Activated CD8-positive, alpha-beta T cell treated with anti-CD3 and anti-CD28 coated beads, Interleukin-2, amount 10 ng/mL, durations not matched to agents 7 days and 5 days (primary cell): ENCODE measurements at places on chromosomes 5 and 9. TPM values are rescaled to one million over a fixed set of nuclear protein-coding genes. Genes with fewer than 3 reads are reported as not detected.
A peak's percentile ranks its signal among the peaks of the same experiment; 100 is the strongest.

SPINK13 gene
- not detected for total RNA-seq

LEAP2 gene
- total RNA-seq: 3.4 TPM

DNA sequence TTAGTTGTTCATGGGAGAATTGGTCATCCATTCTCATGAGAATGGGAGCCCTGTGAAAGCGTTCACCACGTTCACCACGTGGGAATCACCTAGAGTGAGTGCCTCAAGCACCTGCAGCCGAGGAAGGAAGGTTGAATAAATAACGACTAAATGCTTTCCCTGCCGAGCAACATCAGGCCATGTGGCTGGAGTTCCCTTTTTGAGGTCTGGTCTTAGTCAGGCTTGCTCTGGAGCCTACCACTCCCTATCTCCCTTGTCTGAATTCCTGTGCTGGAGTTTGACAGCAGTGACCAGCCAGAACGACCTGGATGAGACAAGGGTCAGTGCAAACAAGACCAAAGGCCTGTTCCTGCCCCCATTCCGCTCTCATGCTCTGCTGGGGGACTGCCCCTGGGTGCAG, 28.5 kb downstream of the KCNMB1 start:
- peaks cover 6% of the 10 kb centered on the region for H3K27me3 ChIP-seq
- H3K4me3 ChIP-seq: no peak overlapping the region
- H3K4me1 ChIP-seq: no peaks in the 10 kb centered on the region

GRCh38 chr9:93577078-93577974, 942 bp downstream of the PHF2 start:
- H3K4me3 ChIP-seq: peak overlapping the region; percentile 79
- peak overlapping the region; percentile 86 for H3K27ac ChIP-seq
- peaks cover 34% of the 10 kb centered on the region for H3K4me1 ChIP-seq
- H3K27me3 ChIP-seq: no peaks in the 10 kb centered on the region
- H3K36me3 ChIP-seq: no peaks in the 10 kb centered on the region

- H3K4me1 ChIP-seq: peaks cover 24% of the 10 kb centered on the region
- H3K27ac ChIP-seq: no peak overlapping the region
- no peak overlapping the region for H3K4me3 ChIP-seq
- DNase-seq: no peak
- no peaks in the 10 kb centered on the region for H3K27me3 ChIP-seq
- H3K36me3 ChIP-seq: peaks cover 6% of the 10 kb centered on the region
These were observed 65.9 kb downstream of the DAP start for GRCh38 chr5:10695055-10695649.

- H3K36me3 ChIP-seq: peaks cover 7% of the 10 kb centered on the region
- no peak overlapping the region for H3K4me3 ChIP-seq
- H3K4me1 ChIP-seq: peaks cover 24% of the 10 kb centered on the region
- H3K27ac ChIP-seq: no peak overlapping the region
These were observed 280.0 kb upstream of the EFNA5 start for GRCh38 chr5:107950776-107951175.

- H3K4me1 ChIP-seq: peaks cover 27% of the 10 kb centered on the region
- H3K36me3 ChIP-seq: no peaks in the 10 kb centered on the region
- H3K4me3 ChIP-seq: no peak overlapping the region
- no peak for DNase-seq
- H3K27me3 ChIP-seq: no peaks in the 10 kb centered on the region
These were observed 45.3 kb upstream of the DENND4C start for GRCh38 chr9:19185191-19185590.

ABCA1 gene
- 0.03 TPM for total RNA-seq

- peak; percentile 51 for DNase-seq
- peak overlapping the region; percentile 81 for H3K27ac ChIP-seq
- peaks cover 62% of the 10 kb centered on the region for H3K4me1 ChIP-seq
- peak overlapping the region; percentile 82 for H3K4me3 ChIP-seq
- H3K36me3 ChIP-seq: peaks cover 91% of the 10 kb centered on the region
- H3K27me3 ChIP-seq: no peaks in the 10 kb centered on the region
These were observed 7.6 kb downstream of the PTGER4 start for GRCh38 chr5:40687321-40687720.

- peaks cover 13% of the 10 kb centered on the region for H3K27me3 ChIP-seq
- no peak for DNase-seq
- H3K27ac ChIP-seq: no peak overlapping the region
These were observed 14.5 kb upstream of the LPCAT1 start for GRCh38 chr5:1538276-1538675.

DNA sequence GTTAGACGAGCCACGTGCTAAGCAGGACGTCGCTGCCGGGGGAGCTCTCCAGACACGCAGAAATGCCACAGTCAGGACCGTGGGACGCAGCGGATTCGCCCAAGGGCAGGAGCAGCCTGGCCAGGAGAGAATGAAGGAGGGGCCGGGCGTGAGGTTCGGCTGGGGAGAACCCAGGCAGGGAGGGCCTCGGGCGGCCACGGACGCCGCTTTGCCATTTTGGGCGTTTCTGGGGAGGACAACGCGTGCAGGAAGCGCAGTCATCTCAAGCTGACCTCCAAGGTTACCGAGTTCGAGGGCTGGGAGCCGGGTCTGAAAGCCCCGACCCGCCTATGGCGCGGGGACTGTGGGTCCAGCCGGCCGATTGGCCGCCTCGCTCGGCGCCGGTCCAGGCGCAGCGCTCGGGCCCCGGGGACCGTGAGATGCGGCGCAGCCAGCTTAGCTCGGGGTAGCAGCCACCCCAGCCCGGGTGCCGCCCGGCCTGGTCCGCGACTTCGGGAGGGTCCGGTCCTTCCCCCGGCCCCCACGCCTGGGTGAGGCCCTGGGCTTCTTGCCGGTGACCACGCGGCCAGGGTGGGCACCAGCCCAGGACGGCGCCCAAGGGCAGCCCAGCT, 760 bp upstream of the MAN1B1 start:
- H3K4me1 ChIP-seq: peaks cover 39% of the 10 kb centered on the region
- H3K27me3 ChIP-seq: no peaks in the 10 kb centered on the region
- DNase-seq: peak; percentile 50
- peak overlapping the region; percentile 91 for H3K27ac ChIP-seq
- peaks cover 40% of the 10 kb centered on the region for H3K36me3 ChIP-seq
- H3K4me3 ChIP-seq: peak overlapping the region; percentile 82

DNA sequence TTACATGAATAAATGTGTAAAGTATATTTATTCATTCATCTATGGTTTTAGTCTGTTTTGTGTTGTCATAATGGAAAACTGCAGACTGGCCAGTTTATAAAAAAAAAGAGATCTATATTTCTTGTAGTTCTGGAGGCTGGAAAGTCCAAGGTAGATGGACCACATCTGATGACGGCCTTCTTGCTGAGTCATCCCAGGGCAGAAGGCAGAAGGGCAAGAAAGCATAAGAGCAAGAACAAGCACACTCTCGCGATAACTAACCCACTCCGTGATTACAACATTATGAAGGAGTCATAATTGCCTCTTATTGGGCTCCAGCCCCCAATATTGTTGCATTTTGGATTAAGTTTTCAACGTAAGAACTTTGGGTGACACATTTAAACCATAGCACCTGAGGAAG, 180.4 kb upstream of the DAB2 start:
- no peaks in the 10 kb centered on the region for H3K4me1 ChIP-seq
- H3K36me3 ChIP-seq: no peaks in the 10 kb centered on the region
- no peak overlapping the region for H3K27ac ChIP-seq
- peaks cover 14% of the 10 kb centered on the region for H3K27me3 ChIP-seq

- H3K36me3 ChIP-seq: no peaks in the 10 kb centered on the region
- no peak overlapping the region for H3K4me3 ChIP-seq
- H3K4me1 ChIP-seq: no peaks in the 10 kb centered on the region
These were observed 62.9 kb downstream of the DRD1 start for GRCh38 chr5:175381130-175381529.

- H3K4me3 ChIP-seq: no peak overlapping the region
- no peak for DNase-seq
- H3K4me1 ChIP-seq: no peaks in the 10 kb centered on the region
- H3K36me3 ChIP-seq: no peaks in the 10 kb centered on the region
These were observed 578.9 kb downstream of the CETN3 start for GRCh38 chr5:89830691-89831090.

ORM2 gene
- not detected for total RNA-seq

FBXO38 gene
- 47.6 TPM for total RNA-seq

DNA sequence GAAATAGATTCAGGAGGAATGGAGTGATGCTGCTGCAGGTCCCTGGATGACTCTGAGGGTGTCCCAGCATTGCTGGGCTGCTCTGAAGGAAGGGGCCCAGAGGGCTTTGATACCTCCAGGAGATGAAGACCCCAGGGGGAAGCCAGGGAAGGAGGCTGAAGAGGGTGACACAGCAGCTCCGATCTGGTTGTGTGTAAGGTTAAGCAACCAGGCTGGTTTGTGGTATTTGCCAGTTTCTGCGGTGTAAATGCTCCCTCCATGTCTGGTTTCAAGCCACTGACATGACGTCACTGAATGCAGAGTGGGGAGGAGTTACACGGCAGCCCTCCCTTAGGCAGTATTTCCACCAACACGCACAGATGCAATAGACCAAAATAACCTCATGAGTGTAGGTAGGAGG, 40.0 kb upstream of the ORM1 start:
- no peaks in the 10 kb centered on the region for H3K27me3 ChIP-seq
- no peak overlapping the region for H3K4me3 ChIP-seq
- peaks cover 2% of the 10 kb centered on the region for H3K4me1 ChIP-seq

DNA sequence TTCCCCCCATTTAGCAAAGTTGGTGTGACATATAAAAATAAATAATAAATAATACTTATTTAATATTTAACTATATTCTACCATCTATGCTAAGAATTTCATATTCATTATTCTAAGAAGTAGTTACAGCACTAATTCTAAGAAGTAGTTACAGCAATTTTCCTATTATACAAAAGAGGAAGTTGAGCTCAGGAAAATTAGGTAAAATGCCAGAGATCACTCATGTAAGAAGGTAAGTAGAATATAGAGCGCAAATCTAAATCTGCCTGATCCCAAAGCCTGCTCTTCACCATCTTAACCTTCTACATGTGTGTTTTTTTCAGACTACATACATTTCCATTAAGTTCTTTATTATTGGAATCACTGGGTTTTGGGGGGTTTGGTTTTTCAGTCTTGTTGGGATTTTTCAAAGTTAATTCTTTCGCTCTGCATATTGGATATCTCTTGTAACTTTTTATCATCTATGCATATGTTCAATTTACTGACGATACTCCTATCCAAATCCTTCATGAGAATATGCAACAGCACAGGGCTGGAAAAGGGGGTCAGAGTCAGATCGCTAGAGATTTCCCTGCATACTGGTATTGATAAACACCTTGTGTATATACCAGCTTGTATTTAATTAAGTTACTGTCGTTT, 852.1 kb downstream of the MAT2B start:
- H3K4me3 ChIP-seq: no peak overlapping the region
- no peak for DNase-seq
- H3K36me3 ChIP-seq: no peaks in the 10 kb centered on the region
- no peaks in the 10 kb centered on the region for H3K4me1 ChIP-seq
- no peaks in the 10 kb centered on the region for H3K27me3 ChIP-seq

DNA sequence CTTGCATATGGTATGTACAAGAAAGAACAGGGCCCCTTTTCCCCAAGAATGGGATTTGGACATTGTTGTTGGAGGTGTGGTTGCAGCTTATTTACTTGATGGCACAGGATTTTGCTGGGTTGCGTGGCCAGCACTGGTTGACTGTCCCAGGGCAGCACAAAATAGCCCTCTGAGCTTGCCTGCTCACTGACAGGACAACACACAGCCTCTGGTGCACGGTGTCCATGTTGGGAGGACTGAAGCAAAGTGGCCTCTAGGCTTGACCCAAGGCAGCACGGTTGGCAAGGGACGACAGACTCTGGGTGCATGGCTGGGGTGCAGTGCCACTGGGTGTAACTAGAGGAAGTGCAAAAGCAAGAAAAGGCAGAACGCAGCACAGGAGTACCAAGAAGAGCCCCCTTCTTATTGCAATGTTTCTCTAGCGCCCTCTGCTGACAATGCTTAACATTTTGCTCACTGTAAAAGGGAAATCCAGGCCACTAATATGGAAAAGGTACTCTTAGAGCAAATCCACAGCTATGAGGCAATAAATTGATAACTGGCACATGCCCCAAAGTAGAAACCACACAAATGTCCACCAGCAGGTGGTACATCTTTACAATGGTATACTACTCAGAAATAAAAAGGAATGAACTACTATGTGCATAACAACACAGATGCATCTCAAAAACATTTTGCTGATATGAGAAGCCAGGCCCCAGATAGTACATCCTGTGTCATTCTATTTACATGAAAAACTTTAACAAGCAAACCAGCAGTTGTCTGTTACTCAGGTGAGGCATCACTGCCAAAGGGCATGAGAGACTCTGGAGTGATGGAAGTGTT, 47.4 kb upstream of the BARX1 start:
- no peaks in the 10 kb centered on the region for H3K36me3 ChIP-seq
- peak; percentile 63 for DNase-seq
- H3K27me3 ChIP-seq: peaks cover 10% of the 10 kb centered on the region
- no peaks in the 10 kb centered on the region for H3K4me1 ChIP-seq
- no peak overlapping the region for H3K27ac ChIP-seq
- no peak overlapping the region for H3K4me3 ChIP-seq

DNA sequence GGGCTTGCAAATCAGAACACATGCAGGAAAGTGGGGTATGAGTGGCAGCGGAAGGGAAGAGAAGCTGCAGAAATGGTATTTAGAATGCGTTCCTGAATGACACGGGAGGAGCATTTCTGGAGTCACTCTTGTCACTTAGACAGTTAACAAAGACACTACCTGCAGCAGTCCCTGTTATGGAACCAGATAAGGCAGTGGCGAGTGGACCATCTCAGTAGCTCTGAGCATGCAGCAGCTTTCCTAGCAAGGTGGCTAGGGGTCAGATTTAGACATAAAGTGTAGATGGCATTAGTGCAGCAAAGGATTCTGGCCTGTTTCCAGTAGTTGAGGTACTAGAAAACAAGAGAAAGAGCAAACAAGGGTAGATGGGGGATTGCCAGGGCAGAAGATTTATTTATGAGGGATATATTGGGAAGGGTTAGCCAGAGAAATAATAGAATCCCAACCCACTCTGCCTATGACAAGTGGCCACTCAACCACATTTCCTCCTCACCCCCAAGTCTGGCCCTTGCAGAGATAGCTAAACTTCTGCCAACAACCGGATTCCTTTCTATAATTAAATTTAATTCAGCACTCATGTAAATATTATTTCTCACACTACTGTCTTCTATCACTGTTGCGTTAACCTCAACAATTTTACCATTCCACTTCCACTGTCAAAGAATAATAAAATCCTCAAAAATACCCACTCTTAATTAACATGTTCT, 201.6 kb downstream of the DCP2 start:
- no peaks in the 10 kb centered on the region for H3K27me3 ChIP-seq
- no peak overlapping the region for H3K4me3 ChIP-seq
- no peak overlapping the region for H3K27ac ChIP-seq
- peaks cover 16% of the 10 kb centered on the region for H3K4me1 ChIP-seq
- no peaks in the 10 kb centered on the region for H3K36me3 ChIP-seq
- DNase-seq: no peak

DNA sequence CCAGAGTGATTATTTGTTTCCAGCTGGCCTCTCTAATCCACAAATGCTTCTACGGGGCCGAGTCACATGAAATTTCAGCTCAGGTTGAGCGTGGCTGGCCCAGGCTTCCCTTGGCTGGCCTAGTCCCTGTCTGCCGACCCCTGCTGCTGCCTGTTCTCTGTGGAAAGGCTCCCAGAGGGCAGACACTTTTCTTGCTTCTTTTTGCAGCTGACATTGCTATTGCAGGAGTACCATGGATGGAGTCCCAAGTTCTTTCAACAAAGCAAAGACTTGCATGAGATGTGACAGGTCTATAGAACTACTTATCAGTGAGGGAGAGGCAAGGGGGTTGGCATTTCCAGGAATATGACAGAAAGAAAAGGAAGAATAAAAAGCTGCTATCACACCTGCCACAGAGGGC, 287.4 kb upstream of the ARRDC3 start:
- no peaks in the 10 kb centered on the region for H3K27me3 ChIP-seq
- no peak for DNase-seq
- no peaks in the 10 kb centered on the region for H3K4me1 ChIP-seq
- no peak overlapping the region for H3K27ac ChIP-seq
- H3K36me3 ChIP-seq: no peaks in the 10 kb centered on the region
- H3K4me3 ChIP-seq: no peak overlapping the region

SEMA5A gene
- not detected for total RNA-seq

GRCh38 chr5:115809946-115810345, 6.5 kb downstream of the CDO1 start:
- no peak overlapping the region for H3K27ac ChIP-seq
- peaks cover 33% of the 10 kb centered on the region for H3K27me3 ChIP-seq
- H3K36me3 ChIP-seq: peaks cover 2% of the 10 kb centered on the region
- DNase-seq: no peak
- H3K4me3 ChIP-seq: no peak overlapping the region
